Activated T-cell treated with anti-CD3 and anti-CD28 coated beads for 1 hour (primary cell): ENCODE measurements at places on chromosomes 13 and 19.
A peak's percentile ranks its signal among the peaks of the same experiment; 100 is the strongest.

GRCh38 chr13:27933118-27933517, 13.3 kb downstream of the PDX1 start:
- DNase-seq = no peak

- no peak for DNase-seq
These were observed 8.8 kb upstream of the IGFL4 start for GRCh38 chr19:46049597-46049996.

GRCh38 chr19:11225172-11225571, 14.2 kb upstream of the ANGPTL8 start:
- no peak for DNase-seq

DNA sequence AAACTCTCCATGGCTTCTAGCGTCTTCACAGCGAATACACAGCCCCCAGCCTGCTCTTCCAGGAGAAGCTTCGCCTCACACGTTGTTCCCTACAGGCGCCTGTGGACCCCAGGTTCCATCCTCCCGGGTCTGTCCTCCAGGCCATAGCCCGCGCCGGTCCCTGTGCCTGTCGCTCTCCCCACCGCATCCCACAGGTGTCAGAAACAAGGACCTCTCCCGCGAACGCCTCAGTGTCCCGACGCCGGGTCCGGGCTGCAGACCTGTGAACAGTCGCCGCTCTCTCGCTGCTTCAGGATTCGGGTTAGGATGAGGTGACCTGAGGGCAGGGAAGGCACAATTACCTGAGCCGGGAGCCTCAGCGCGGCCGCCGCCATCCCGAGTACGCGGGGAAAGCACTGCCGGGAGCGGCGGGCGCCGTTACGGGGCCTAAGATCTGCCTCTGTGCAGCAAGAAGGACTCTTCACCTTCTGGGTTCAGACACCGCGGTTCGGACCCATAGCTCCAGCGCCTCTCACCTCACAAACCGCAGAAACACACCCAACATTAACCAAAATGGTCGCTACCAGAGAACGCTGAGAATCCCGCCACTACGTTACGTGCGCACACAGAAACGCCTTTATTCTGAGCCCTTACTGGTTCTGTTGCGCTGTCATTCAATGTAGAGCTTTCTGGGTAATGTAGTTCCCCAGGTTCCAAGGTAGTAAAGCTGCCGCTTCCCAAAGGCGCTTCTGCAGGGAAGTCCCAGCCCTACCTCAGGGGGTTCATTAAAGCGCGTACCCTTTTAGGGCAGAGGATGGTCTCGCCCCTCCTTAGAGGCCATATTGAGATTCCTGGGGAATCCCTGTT, at the start of gene ZNF418:
ZNF418 (minus strand) TSS at position 583 of the 846 bp plus-strand sequence. CDS start 1,580 bp downstream, outside the sequence.
- peak; percentile 8 for DNase-seq

DNA sequence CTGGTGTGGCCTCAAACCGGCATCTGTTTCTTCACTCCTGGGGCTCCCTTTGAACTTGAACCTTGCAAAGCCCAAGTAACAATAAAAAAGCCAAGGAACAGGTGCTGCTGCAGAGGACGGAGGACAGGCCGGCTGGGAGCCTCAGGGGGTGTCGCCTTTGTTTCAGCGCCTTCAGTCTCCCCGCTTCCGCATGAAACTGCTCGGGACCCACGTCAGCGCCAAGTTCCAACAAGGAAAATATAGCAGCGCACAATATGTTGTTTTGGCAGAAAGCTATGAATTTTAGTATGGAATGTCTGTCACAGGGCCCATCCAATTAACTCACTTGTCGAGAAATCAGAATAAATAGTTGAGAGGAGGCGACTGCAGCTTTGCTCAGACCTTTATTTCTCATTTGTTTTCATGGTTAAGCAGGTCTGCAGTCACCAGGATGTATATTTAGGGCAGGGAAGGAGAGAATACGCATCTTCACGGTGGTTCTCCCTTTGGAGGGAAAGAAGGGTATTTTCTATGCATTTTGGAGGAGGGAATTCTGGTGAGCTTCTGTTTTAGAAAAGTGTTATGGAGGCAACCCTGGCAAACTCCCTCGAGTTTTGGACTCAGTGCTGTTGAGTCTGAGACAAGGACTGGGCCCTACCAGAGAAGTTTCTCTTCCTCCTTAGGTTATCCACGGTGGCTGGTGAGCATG, 34.3 kb upstream of the MEDAG start:
- no peak for DNase-seq

DNA sequence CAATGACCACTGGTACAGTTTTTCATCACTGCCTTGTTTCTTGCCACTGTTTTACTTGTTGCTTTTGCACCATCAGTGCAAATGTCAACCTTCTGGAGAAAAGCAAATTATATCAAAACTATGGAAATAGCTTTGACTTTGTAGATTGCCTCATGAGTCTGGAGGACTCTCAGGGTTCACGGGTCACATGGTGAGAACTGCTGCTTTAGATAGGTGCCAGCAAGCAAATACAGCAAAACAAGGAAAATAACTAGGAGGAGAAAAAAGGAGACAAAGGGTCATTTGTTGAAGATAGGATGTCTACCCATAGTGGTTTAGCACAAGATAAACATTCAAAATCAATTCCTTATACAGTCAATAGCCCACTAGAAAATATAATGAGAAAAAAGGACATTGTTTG, 33.1 kb downstream of the POLR1D start:
- DNase-seq = no peak

DNA sequence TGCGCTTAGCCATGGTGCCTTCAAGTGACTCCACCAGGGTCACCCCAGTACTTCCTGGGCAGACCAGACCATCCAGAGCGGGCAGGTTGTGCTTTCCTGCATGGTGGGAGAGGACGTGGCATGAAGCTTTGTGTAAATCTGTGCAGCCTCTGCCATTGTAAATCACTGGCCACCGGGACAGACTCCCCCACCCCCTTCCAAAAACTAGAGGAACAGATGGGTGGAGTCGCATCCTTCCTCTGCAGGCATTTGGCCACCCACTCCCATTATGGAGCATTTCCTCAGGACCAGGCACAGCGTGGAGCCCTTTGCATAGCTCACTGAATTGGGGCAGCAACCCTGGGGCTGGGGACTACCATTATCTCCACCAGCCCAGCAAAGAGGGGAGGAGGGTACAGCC, 8.2 kb downstream of the BCKDHA start:
- DNase-seq = no peak

DNA sequence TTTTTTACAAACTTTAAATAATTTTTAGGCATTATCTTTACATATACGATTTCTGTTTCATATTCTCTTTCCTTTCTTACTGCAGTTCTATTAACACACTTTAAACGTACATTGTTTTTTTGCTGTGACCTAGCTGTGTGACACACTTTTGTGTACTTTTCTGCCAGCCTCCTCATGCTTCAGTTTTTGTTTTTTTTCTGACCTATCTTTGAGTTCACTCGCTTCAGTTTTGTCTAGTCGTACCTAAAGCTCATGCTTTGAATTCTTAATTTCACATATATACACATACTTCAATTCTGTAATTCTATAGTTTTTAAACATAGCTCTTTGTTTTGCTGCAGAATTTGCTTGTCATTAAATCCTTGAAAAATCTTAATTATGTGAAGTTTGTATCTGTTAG, 150.4 kb downstream of the PDS5B start:
- DNase-seq = no peak

DNA sequence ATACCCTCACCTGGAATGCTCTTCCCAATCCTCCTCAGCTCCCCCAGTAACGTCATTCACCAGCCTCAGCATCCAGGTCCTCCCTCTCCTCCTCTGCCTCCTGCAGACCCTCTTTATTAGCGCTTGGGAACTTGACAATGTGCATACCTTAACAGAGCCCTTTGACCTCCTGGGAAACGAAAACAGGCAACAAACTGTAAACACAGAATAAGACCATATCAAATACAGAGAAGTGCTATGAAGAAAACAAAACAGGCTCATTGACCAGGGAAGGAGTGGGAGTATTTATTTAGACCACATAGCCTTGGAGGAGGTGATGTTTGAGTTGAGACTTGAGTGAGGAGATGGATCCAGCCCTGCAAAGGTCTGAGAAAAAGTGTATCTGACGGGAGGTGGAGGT, 107.9 kb upstream of the SLC7A1 start:
- DNase-seq = no peak

DNA sequence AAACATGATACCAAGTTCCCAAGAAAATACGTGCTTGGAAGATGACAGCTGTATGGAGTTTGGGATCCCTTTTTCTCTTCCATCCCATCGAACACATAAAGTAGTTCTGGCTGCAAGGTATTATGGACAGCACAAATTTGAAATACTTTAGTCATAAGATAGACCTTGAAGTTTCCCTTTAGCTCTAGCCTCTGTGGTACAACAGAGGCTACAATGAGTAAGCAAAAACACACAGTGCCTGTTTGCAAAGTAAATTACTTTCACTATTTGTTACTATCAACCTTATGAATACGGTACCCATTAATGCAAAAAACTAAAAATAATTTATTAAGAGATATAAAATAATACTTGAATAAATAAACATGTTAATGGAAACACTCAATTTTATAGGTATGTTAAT, 21.0 kb upstream of the LRCH1 start:
- no peak for DNase-seq

DNA sequence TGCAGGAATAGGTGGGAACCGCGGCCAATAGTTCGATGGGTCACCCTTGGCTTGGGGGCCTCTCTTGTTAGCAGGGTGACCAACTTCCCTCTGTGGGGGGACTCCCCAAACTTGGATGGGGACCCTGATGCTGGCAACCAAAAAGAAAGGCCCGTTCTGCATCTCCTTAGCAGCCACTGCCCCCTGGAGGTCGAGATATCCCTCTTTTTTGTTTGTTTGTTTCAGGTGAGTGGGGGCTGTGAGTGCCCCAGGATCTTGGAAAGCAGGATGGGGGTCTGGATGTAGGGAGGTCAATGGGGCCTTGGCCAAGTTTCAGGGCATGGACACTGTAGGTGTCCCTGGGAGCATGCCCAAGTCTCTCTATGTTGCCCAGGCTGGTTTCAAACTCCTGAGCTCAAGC, 7.7 kb upstream of the CRTC1 start:
- no peak for DNase-seq

GRCh38 chr19:3576696-3577443, 4.1 kb downstream of the HMG20B start:
- DNase-seq = no peak

- DNase-seq = no peak
These were observed 3.4 kb downstream of the MAP2K7 start for GRCh38 chr19:7907122-7907521.
